Stimulated activated CD4-positive, alpha-beta T cell treated with anti-CD3 and anti-CD28 coated beads, TNF-alpha, amount 100 ng/mL, for 48 hours (primary cell): ENCODE measurements at places on chromosomes 5 and 9.
A peak's percentile ranks its signal among the peaks of the same experiment; 100 is the strongest.

GRCh38 chr5:178781936-178782335 is 51.5 kb upstream of the ZNF354A start:
- no peak for DNase-seq

- no peak for DNase-seq
These were observed 77.3 kb downstream of the SLC1A1 start for GRCh38 chr9:4567601-4568000.

DNA sequence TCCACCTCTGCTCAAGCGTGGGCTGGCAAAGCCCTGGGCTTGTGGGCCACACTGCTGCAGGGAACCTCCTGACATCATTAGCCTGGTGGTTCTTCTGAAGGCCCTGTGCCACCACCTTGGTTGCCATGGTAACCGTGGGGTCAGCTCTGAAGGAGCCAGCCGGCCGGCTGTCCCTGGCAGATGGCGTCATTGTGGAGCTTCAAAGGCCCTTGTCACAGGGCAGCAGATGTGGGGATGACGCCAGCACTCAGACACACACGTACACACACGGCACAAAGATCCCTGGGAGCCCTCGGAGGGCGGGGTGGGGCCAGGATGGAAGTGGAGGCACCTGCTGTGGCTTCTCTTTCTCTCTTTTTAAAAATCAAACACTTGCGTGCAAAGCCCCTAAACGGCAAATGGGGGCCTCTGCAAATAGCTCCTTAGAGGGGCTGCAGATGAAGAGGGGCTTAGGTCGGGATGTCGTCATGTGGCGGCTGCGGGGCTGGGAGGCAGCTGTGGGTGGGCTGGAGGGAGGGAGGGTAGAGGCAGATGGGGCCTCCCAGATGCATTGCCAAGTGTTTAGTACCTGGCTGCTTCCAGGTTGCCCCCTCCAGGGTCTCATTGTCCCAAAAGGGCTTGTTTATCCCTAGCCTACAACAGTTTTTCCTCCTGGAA is 19.5 kb upstream of the RPL26L1 start:
- no peak for DNase-seq

DNA sequence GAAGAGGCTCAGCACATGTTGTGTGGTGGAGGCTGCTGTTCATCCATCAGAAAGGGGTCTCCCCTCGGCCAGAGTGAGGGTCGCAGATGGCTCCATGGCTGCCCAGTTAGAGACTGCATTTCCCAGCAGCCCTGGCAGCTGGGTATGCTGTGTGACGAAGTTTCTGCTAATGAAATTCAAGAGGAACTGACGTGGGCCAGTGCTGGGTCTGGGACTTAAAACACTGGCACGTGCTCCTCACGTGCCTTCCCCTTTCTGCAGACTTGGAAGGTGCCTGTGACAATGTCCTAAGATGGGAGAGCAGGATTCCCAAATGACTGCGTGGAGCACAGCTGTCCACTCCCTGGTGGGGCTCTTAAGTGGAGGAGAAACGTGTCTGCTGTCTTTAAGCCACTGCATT is 114.5 kb upstream of the RAPGEF1 start:
- DNase-seq: no peak

GRCh38 chr5:84693256-84693655 is 308.6 kb upstream of the EDIL3 start:
- DNase-seq: no peak

DNA sequence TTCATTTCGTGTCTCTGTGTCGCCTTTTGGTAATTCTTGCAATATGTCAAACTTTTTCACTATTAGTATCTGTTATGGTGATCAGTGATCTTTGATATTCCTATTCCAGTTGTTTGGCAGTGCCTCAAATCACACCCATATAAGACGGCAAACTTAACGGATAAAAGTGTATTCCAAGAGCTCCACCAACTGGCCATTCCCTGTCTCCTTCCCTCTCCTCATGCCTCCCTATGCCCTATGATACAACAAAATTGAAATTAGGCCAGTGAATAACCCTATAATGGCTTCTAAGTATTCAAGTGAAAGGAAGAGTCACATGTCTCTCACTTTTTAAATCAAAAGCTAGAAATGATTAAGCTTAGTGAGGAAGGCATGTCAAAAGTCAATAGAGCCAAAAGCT is 74.8 kb downstream of the CDK5RAP2 start:
- no peak for DNase-seq

DNA sequence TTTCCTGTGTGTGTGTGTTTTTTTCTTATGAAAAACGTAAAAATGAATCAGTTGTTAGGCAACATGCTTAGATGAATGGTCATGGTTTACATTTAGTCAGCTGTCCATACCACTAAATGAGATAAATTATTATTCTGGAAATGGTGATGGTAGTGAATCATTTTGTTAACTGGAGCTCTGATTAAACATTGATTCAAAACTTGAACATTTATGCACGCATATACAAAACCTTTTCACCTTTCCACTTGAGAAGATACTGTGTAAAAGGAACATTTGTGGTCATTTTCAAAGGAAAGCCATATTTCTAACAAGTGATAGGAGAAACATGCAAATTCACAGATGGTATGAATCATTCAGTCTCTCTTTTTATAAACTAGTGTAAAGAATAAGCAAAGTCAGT is 162.0 kb downstream of the SLC25A46 start:
- DNase-seq: no peak

- peak; percentile 8 for DNase-seq
These were observed 55.3 kb downstream of the SPEF2 start for GRCh38 chr5:35672995-35673394.

DNA sequence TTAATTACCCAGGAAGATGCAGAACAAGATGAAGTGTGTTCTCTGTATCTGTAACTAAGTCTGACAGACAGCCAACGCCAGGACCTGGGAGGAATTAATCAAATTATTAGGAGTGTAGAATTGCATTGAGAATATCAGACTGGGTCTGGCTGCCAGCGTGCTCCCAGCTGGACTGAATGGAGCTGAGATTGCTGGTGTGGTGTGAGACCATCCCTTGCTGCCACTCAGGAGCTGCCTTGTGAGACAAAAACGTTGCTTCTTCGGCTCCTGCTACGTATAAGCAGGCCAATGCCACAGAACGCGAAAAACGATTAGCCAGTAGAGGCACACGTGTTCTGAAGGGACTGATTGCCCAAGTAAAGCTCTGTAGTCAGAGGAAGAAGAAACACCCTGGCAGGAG is 66.8 kb downstream of the AMBP start:
- no peak for DNase-seq

- DNase-seq: no peak
These were observed 192.4 kb downstream of the GABBR2 start for GRCh38 chr9:98516205-98516896.

GRCh38 chr5:162160401-162160800 is 92.8 kb downstream of the GABRG2 start:
- DNase-seq: no peak

DNA sequence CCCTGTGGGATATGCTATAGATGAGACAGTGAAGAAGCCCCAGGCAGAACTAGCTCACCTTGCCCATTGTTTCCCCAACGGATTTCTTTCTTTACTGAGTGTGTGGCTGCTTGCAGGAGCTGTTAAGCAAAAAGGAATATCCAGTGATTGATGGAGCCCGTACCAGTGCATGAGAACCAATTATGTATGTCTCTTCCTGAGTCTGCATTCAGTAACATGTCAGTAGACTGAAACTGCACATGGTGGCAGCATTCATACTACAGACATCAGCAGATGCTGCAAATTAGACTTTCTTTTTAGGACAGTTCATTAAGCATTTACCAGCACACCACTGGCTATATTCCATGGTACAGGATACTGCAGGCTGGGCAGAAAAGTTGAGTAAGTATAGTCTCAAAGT is 90.3 kb upstream of the PLCXD3 start:
- no peak for DNase-seq

GRCh38 chr5:134833340-134834032 is 12.3 kb upstream of the C5orf24 start:
- DNase-seq: no peak

DNA sequence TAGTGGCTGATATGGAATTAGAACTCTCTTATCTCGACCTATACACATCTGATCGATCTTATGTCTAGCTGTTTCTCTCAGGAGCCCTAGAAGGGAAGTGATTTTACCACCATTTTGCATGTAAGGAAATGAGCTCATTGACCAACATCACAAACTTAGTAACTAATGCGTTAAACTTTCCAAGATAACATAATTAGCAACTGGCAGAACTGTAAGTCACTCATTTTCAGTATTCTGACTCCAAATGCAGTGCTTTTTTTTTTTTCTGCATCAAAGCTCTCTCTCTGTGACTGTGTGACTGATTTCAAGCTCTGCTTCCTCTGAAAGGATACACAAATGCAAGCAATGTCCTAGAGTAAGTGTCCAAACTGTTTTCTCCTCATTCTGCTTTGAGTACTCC is 68.1 kb upstream of the FBXL7 start:
- no peak for DNase-seq

- no peak for DNase-seq
These were observed 83.0 kb upstream of the JAK2 start for GRCh38 chr9:4902135-4902475.

DNA sequence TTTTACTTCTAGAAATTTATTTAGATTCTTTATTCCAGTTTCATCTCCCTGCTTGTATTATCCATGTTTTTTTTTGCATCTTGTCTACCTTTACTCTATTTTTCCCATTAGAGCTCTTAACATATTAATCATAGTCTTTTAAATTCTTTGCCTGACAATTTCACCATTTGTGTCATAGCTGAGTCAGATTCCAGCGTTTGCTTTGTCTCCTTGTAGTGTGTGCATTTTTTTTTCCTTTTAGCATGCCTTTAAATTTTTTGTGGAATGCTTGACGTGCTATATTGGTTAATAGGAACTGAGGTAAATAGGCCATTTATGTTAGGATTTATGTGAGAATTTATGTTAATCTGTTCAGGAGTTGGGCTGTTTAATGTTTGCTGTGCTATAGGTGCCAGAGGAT is 41.8 kb upstream of the NFIL3 start:
- DNase-seq: no peak

GRCh38 chr5:72235725-72236124 is 84.3 kb downstream of the MRPS27 start:
- DNase-seq: no peak

DNA sequence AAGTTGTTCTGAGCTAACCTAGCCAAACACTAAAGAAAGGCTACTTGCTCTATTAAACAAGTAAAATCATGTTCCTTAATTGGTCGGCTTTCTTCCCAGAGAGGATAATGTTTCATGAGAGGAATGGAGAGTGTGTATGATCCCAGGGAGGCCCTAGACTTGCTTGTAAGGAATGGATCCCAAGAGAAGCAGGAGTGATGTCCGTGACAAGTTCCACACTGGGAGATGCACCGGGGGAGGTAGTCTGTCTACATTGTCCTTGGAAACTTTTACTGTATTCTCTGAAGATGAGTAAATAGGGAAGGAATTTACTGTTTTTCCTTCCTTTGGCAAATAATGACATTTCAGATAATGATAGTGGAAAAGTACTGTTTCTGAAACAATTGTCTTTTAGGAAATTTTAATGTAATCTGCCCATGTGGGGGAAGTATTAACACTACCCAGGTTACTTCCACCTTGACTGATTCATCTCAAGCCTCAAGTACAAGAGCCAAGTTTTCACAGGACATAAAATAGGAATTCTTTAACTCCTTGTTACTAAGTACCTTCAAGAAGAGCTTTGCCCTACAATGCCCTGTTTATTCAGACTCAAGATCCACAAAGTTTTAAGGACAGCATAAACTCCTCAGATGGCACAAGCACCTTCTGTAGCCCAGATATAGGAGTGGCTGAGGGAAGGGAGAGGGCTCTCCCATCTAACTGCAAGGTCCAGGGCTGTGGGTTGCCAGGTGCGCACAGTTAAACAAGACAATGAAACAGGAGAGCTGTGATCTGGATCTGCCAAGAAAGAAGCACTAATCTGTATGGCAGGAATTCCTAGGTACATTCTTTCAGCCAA is 152.1 kb downstream of the GNA14 start:
- no peak for DNase-seq

GRCh38 chr5:98816582-98817222 is 43.2 kb downstream of the RGMB start:
- DNase-seq: no peak

DNA sequence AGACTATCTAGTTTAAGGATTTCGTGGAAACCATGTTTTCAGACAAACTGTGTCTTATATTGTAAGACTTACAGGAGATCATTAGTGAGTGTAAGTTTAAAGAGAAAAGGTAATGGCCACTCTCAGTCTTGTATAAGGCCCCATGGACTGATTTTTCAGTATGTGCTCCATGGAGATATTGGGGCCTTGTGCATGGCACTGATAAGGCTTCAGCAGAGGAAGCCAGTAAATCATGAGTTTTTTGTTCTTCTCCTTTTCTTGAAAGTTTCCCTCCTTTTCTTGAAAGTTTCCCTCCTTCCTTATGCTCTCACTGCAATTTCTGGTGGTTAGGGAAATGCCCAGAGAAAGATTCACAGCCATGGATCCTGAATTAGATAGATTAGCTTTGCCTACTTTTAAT is 471.3 kb downstream of the LRRC70 start:
- DNase-seq: no peak

DNA sequence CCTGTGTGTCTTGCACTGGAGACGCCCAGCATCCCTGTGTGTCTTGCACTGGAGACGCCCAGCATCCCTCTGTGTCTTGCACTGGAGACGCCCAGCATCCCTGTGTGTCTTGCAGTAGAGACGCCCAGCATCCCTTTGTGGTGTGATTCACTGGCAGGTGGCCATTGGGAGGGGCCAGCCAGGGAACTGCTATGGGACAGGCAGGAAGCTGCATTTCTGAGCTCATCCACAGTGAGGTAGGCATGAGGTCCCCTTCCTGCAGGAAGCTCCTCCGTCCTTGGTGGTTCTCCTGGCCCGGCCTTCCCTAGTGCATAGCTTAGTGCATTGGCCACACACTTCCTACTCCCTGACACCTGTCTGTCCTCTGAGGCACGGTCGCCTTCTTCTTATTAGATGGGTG is 43.5 kb downstream of the IRX1 start:
- no peak for DNase-seq

- no peak for DNase-seq
These were observed 18.3 kb upstream of the ORM1 start for GRCh38 chr9:114304416-114305188.

- DNase-seq: no peak
These were observed 82.8 kb downstream of the COL5A1 start for GRCh38 chr9:134724202-134724911.

- DNase-seq: peak; percentile 45
These were observed 5.0 kb downstream of the EBF1 start for GRCh38 chr5:159094745-159095144.

- DNase-seq: no peak
These were observed 348.8 kb downstream of the SPATA31D1 start for GRCh38 chr9:82337351-82337750.

- no peak for DNase-seq
These were observed 30.4 kb downstream of the HMGCR start for GRCh38 chr5:75367401-75367800.

GRCh38 chr5:67964619-67965018 is 250.9 kb upstream of the PIK3R1 start:
- DNase-seq: no peak
